ENCODE measurements at places on chromosomes 12 and 14.

DNA sequence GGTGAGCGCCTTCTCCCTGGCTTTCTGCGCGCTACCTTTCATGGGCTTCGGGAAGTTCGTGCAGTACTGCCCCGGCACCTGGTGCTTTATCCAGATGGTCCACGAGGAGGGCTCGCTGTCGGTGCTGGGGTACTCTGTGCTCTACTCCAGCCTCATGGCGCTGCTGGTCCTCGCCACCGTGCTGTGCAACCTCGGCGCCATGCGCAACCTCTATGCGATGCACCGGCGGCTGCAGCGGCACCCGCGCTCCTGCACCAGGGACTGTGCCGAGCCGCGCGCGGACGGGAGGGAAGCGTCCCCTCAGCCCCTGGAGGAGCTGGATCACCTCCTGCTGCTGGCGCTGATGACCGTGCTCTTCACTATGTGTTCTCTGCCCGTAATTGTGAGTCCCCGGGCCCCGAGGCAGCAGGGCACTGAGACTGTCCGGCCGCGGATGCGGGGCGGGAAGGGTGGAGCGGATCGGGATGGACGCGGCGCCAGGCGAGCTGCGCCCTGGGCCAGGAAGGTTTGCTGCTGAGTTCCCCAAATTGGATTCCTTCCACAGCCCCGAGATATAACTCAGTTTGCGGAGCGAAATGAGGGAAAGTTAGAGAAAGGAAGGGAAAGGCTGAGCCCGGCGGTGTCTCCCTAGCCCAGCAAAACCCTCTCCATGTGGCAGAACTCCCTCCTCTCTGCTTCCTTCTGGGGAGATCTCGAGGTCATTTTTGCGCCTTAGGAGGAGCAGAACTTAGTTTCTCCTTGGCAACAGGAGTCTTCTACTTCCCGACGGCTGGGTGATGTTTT, 972 bp downstream of the PTGDR start:
- no peak for DNase-seq

GRCh38 chr14:75705014-75705413, 44.0 kb downstream of the TTLL5 start:
- no peak for DNase-seq

GRCh38 chr12:4807813-4808212, 87.6 kb downstream of the GALNT8 start:
- DNase-seq: no peak

- DNase-seq: no peak
Observed at GRCh38 chr12:61490526-61491498, 769.4 kb upstream of the USP15 start.

GRCh38 chr14:99982537-99983250, 82.5 kb upstream of the EVL start:
- no peak for DNase-seq

DNA sequence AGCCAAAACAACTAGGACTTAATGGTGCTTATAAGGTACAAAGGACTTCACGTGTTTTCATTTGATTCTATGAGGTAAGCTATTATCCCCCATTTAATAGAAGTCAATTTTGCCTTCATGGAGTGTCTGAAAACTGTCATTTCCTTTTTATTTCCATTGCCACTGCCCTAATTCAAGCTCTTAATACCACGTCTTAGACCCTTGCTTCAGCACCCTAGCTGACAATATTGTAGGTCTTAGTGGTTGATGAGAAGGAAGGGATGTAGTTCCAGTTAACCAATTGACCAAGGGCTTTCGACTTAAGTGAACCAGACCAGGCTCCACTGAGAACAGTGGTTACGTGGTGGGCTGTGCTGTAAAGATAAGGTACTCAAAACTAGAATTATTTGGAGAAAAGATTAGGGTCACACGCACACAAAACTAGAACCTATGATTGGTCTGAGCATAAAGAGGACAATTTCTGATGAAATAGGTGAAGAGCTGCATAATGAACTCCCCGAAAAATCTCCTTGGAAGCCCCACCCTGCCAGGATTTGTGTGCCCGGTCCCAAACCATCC, 9.6 kb upstream of the ASIC1 start:
- no peak for DNase-seq

DNA sequence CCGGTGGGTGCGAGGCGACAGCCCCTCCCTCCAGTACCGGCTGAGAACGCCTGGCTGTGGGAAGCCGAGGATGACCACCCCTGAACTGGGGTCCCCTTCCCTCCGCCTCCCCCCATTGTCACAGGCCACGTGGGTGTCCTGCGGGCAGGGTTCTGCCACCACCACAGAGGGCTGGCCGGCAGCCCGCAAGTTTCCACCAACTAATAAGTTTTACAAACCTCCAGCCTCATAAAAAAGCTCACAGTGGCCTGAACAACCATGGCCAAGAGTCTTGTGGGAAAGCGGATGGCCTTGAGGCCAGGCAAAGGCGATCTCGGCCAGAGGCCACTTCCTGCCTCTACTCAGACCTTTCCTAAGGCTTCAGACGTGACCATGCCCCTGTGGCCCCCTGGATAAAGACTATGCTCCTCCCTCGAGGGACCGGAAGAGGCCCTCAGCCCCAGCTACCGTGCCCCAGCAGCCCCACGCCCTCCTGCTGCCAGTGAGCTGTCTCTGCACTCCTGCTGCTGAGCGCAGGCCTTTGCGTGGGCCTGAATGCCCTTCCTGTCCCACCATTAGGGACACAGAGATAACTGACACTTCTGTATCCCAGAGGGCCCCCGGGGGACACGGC, 46.1 kb upstream of the DLK1 start:
- no peak for DNase-seq

GRCh38 chr12:65192963-65193516, 23.7 kb downstream of the LEMD3 start:
- no peak for DNase-seq
